ENCODE measurements at places on chromosomes 1 and 21.

- DNase-seq: no peak
Observed at GRCh38 chr1:94737124-94737998, 82.8 kb upstream of the SLC44A3 start.

DNA sequence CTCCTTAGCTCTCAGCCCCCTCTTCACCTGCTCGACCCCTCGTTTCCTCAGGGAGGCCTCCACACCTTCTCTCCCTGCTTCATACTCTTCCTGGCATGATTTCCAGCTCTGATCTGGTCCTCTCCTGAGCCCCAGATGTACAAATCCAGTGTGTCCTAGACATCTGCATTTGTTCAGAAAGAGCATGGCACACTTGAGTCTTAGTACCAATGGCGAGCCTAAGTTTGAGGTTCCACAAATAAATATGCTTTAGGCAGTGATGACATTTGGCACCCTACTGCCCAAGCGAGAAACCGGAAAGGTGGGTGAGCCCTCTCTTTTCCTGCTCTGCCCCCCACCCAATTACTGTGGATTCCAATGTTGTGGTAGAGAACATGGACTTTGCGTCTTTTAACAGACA lies 34.0 kb downstream of the ATP1A1 start:
- no peak for DNase-seq

DNA sequence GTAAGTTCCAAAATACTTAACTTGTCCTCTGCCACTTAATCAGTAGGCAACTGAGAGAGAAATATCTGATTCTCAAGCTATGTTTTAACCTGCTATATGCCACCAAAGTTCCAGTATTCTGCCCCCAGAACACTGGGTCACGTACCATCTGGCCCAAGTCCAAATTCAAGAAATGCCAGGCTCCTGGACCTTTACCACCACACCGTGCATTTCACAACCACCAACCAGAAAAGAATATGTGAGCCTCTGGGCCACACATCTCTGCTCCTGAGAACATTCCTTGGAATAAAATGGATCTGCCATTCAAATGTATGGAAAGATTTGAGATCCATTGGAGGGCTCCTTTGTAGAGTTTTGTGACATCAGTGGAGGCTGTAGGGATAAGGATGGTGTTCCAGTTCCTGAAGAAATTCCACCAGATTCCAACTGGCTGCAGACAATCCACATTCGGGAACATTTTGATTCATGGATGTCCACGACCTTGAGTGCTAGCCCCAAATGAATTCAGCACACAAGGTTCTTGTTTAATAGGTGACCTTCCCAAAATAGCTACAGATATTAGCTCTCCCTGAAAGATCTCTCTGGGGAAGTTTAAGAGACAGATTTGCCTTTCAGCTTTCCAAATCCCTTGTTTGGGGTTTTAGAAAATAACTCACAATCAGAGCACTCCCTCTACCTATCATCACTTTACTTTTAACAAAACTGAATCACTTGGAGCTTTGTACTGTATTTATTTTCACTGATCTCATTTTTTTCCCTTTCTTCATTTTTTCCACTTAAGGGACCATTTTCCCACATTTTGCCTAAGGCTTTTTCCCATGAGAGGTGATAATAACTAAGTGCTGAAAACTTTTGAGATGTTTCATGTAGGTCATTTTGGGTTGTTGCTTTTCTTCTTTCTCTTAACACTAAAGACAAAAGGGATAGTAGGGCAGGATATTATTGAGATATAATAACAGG lies 128.4 kb upstream of the ZC3H11B start:
- no peak for DNase-seq

- no peak for DNase-seq
Observed at GRCh38 chr1:46517932-46518498, 28.4 kb downstream of the DMBX1 start.

DNA sequence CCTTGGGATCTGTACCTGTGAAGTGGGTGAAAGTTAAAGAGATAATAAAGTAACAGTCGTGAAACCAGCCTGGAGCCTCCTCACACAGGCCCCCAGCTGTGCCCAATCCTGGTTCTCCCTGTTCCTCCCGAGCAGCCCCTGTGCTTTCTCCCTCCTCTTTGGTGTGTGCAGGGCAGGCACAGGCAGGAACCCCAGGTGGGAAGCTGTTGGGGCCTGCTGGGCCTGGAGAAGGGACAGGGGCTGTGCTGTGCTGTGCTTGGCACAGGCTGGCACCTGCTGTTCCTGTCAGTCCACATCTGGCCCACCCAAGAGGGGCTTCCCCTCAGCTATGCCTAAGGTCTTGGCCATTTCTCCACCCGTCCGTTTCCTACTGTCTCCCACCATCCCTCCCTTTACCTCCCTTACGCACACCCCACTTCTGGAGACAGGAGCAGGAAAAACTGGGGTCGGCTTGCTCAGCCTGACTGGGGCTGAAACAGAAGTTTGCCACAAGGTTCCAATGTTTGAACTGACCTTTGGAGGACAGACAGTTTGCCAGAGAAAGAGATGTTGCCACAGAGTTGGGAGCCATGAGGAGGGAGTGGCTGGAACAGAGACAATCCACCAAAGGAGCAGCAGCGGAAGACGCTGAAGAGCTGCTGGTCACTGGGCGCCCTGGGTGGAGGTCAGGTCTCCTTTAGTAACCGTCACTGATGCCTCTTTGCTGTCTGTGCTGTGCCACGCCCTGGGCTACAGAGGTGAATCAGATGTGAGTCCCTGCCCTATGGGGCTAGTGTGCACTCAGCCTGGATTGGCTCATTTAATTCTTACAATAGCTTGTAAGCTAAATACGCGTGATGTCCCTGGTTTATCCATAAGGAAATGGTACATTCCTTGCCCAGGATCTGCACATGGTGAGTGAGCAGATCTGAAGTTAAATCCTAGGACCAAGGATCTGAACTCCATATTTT lies 18.8 kb upstream of the ARTN start:
- DNase-seq: no peak

DNA sequence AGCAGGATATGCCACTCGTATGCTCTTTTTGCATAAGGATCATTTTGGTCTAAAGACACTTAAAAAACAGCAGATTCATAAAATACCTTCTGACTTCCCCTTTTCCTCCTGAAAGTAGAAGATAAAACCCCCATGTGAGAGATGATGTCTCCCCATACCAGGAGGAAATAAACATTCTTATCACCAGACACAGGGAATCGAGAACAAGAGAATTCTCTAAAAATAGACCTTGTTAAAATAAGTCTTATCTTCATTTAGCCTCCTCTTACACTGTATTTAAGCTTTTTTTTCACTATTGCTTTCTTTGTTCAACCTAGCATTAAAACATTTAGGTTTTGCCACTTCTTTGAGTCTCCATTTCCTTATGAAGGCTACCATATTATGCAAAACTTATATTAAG lies 709.3 kb downstream of the KCNT2 start:
- DNase-seq: no peak

DNA sequence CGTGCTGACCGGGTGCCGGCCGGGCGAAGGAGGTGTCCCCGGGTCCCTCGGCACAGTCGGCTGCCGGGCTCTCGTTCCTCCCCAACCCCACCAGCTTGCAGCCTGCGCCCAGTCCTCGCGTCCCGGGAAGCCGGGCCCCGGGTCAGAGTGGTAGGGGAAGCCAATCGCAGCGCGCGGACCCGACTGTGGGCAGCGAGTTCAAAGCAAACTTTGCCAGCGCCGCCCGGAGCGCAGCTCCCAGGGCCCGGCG lies 328 bp downstream of the MYCL start:
- no peak for DNase-seq

DNA sequence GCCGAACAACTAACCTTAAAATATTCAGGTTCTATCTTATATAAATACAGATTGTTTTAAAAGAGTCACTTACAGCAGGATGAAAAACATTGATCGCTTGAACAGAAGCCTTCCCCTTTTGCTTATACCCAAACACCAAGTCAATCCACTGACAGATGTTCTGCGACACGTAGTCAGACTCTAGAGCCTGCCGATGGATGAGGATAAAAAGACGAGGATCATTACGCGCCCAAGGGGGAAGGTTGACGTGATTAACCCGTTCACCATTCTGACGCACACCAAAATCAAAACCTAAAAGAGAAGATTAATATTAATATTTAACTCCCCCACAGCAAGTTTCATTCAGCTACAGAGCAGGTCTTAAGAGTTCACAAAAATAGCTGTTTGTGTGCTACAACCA lies 59.4 kb upstream of the GNG4 start:
- DNase-seq: no peak

- no peak for DNase-seq
Observed at GRCh38 chr1:3641046-3641760, 8.7 kb downstream of the WRAP73 start.

DNA sequence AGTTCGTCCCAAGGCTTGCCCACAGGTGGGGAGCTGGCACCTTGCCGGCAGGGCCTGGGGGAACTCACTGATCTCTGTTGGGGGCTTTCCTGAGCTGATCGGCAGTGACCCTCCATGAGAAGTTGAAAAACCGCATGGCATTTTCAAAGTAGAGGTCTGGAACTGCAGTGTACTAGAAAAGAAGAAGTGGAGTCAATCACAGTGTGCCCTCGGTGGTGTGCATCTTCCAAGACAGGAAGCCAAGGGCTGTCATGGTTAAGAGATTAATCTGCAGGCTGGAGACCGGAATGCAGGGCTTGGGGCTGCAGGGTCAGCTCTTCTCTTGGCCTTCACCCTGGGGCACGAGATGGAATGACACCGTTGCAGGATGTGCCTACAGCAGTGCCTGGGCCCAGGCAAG lies 56.8 kb downstream of the ECE1 start:
- DNase-seq: no peak

DNA sequence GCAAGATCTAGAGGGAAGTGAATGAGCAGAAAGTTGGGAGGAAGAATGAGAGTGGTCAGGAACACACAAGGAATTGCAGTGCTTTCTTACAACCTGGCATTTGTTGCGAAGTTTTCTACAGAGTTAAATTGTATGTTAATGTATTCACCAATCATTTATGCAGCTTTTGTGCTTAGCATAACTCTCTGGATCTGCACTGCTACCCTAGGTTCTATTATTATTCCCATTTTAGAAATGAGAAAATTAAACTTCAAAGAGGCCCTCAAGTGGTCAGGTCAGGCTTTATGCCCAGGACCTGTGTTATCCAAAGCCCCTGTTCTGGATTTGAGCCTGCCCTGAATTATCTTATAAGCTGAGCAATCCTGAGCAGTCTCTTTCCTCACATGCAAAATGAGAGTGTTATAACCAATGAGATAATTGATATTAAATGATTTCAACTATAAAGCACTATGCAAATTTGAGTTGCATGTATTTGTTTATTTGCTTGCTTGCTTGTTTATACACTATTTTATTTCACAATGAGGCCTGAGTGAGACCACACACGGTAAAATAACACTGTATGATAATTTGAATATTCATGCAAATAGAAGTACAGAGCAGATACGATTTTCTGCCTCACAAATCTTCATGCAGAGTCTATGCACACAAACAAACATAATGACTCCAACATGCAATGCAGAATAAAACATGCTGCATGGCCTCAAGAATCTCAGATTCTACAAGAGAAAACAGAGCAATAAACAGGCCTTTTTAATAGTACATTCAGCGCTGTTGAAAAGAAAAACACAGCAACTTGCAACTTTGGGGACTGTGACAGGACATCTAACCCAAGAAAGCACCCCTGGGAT lies 323.0 kb downstream of the PLPP3 start:
- no peak for DNase-seq

GRCh38 chr1:90381598-90381997 lies 335.5 kb downstream of the BARHL2 start:
- DNase-seq: no peak

DNA sequence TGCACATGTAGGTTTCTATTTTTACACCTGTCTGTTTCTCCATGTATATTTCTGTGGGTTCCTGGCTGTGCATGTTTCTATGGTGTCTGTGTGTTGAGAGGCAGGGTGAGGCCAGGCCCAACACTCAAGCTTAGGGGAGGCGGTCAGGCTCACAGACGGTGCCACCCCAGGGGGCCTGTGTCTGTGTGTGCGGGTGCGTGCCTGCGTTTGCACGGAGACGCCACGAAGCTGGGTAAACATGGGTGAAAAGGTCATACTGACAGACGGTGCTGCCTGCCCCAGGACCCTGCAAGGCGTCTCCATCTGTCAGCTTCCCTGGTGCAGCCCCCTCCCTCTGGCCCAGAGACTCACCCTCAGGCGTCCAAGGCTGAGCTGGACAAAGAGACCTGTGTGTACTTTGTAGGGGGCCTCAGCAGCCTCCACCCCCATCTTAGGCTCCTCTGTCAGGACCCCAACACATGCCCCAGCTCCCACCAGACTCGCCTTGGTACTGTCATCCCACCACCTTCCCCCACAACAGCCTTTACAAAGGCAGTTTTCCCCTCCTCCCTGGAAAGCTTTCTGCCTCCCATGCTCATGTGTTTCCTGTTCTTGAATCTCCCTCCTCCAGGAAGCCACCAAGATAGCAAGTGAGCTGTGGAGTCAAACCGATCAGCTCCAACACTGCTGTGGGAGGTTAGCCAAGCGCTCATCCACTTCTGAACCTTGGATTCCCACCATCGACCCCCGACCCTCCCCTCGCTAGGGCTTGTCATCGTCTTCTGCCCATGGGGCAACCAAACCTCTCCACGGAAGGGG lies 34.1 kb downstream of the PTPRF start:
- DNase-seq: no peak

DNA sequence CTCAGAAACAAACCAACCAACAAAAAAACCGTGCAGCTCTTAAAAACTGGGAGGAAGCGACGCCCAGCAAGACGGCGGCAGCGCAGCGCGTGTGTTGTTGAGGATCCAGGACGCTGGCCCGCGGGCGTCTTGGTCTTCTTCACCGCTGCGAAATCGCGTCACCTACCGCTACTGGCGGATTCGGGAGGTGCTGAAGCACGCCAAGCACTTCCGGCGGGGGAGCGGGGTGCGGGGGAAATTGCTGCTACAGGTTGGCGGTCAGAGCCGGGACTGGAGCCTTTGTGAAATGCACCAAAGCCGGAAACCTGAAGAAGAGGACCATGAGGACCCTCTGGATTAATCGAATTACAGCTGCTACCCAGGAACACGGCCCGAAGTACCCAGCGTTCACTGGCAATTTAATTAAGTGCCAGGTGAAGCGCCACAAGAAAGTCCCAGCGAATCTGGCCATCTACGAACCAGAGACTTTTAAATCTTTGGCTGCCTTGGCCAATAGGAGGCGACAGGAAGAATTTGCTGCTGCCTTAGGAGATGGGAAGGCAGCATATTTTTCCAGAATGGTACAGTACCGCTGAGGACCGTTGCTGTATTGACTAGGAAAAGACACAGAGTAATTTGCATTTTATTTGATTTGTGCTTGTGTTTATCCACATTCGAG lies 11.9 kb upstream of the RIPPLY3 start:
- no peak for DNase-seq

DNA sequence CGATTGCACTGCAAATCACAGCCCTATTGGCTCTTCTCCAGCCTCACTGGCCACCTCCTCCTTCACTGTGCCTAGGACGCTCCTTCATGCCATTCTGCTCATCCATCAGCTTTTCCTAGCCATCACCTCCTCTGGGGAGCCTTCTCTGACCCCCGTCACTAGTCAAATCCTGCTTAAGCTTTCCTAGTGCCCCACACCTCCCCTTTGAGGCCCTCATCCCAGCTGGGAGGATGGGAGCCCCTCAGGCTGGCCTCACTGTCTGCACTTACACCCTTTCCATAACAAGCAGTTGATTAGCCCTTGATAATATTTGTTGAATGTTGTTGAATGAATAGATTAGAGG lies 50.7 kb downstream of the KLHDC7A start:
- no peak for DNase-seq
